ENCODE measurements at places on chromosomes 1 and 21. TPM values are rescaled to one million over a fixed set of nuclear protein-coding genes. Genes with fewer than 3 reads are reported as not detected.

Gene COL6A1
- total RNA-seq = 7.1 TPM

Gene KANK4
- 3.8 TPM for total RNA-seq

Gene RGS7
- not detected for total RNA-seq

Gene C1orf185
- not detected for total RNA-seq

Gene RNU11
- total RNA-seq = not detected

Gene CLEC20A
- not detected for total RNA-seq

Gene EIF4G3
- total RNA-seq = 50.3 TPM

Gene RABGGTB
- total RNA-seq = 99.6 TPM

Gene PLA2G2E
- not detected for total RNA-seq

Gene S100A9
- total RNA-seq = 95.5 TPM

Gene CACHD1
- 12.0 TPM for total RNA-seq

Gene EPHA10
- not detected for total RNA-seq

Gene AJAP1
- total RNA-seq = 5.0 TPM

Gene KIF17
- total RNA-seq = 0.83 TPM

Gene SRGAP2
- 47.0 TPM for total RNA-seq

Gene KIF14
- 0.67 TPM for total RNA-seq

Gene FCRL6
- not detected for total RNA-seq

Gene KIF26B
- total RNA-seq = 14.2 TPM

Gene CYP4A22
- total RNA-seq = not detected

Gene ZYG11A
- 0.67 TPM for total RNA-seq

Gene LYST
- 27.6 TPM for total RNA-seq

Gene CLIC6
- total RNA-seq = 0.11 TPM

Gene S100A7A
- total RNA-seq = not detected

Gene TRIM63
- total RNA-seq = not detected

Gene ASTN1
- 0.33 TPM for total RNA-seq

Gene KCNN3
- not detected for total RNA-seq

Gene FAM229A
- 1.8 TPM for total RNA-seq

Gene PTPRC
- under 0.01 TPM for total RNA-seq

Gene MAP10
- 0.21 TPM for total RNA-seq

Gene SELP
- total RNA-seq = not detected

Gene KRTAP20-2
- not detected for total RNA-seq

Gene OTUD3
- total RNA-seq = 3.3 TPM

Gene NTNG1
- total RNA-seq = 6.1 TPM

Gene CMPK1
- total RNA-seq = 94.5 TPM

Gene KRTAP13-2
- not detected for total RNA-seq

Gene RIPK4
- total RNA-seq = 83.9 TPM

Gene ALPL
- total RNA-seq = not detected

Gene NBPF4
- not detected for total RNA-seq

Gene TNFSF18
- not detected for total RNA-seq

Gene AGT
- total RNA-seq = 0.17 TPM

Data from mammary epithelial cell (primary cell).